Smooth muscle cell of bladder (primary cell): ENCODE measurements at places on chromosomes 4 and X. TPM values are rescaled to one million over a fixed set of nuclear protein-coding genes. Genes with fewer than 3 reads are reported as not detected.

FAM47B gene
- total RNA-seq: not detected in 2 replicates

F11 gene
- not detected in 2 replicates for total RNA-seq

CXXC4 gene
- under 0.01 and 0.09 TPM in 2 replicates for total RNA-seq

MAGED4 gene
- total RNA-seq: 43.0 and 45.2 TPM in 2 replicates

TBX22 gene
- total RNA-seq: not detected in 2 replicates

RIPPLY1 gene
- total RNA-seq: 0.14 TPM in 1 of 2 replicates, not detected in the other

ARHGAP4 gene
- 1.1 and 1.3 TPM in 2 replicates for total RNA-seq

LRIT3 gene
- under 0.01 TPM in 1 of 2 replicates, not detected in the other for total RNA-seq

OPRPN gene
- total RNA-seq: not detected in 2 replicates

CITED1 gene
- not detected in 2 replicates for total RNA-seq

DUX4 gene
- not detected in 2 replicates for total RNA-seq

NWD2 gene
- not detected in 2 replicates for total RNA-seq

MMGT1 gene
- total RNA-seq: 5.4 and 6.5 TPM in 2 replicates

KIAA1210 gene
- total RNA-seq: not detected in 2 replicates

FHDC1 gene
- total RNA-seq: 0.18 and 0.28 TPM in 2 replicates

TEX13B gene
- not detected in 2 replicates for total RNA-seq

MAGEA8 gene
- total RNA-seq: not detected in 2 replicates

CCNA2 gene
- total RNA-seq: 5.3 and 6.2 TPM in 2 replicates
